Right ventricle myocardium superior (tissue), 1 donor: ENCODE measurements at places on chromosomes 6 and 20. TPM values are rescaled to one million over a fixed set of nuclear protein-coding genes. Genes with fewer than 3 reads are reported as not detected.

GRCh38 chr20:33789109-33789857, 21.9 kb upstream of the CHMP4B start:
- DNase-seq, result no peak

DNA sequence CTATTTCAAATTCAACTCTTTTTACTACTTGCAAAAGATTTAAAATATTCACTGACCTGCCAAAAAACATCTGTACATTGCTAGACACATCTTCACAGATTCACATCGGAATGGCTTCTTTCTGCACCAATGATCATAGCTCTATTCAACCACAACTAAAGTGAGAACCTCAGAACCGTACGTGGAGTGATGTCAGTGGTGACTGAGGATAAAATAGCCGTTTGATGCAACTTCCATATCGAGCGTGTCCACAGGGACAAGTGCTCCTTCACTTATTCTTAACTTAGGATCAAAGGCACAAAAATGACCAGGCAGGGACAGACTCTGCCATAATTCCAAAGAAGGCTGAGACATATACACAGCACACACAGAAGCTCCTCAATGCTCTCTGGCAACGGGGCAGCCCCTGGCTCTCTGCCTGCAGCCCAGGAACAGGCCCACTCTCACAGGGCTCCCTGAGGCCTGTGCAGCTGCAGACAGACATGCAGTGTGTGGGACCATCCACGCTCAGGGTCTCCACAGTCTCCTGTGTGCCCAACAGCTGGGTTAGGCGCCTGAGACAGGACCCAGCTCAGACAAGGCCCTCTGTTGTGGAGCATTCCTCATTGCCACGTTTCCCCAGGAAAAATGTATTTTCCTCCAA, 22.8 kb downstream of the FYN start:
- peak; percentile 70 for DNase-seq

GRCh38 chr6:129749749-129750120, 39.8 kb upstream of the ARHGAP18 start:
- no peak for DNase-seq

- DNase-seq, result no peak
Observed at GRCh38 chr6:113414511-113414910, 442.6 kb upstream of the MARCKS start.

GRCh38 chr20:9903048-9903655, 64.3 kb upstream of the PAK5 start:
- no peak for DNase-seq

DNA sequence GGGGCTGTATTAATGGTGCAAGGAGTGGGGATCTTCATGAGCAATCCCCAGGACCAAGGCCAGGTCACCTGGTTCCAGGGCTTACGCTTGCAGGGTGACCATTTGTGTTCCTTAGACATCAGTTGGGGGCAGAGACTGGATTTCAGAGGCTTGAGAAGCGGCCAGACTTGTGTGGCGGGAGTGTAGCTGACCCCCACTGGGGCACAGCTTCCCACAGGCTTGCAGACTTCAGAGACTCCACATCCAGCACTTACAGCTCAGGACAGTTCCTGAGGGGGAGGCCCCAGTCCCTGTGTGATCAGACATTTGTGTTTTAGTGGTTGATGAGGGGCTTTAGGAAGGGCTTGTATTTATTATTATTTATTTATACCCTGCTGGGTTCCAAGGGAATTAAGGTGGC, 15.3 kb downstream of the TJAP1 start:
- no peak for DNase-seq

GRCh38 chr20:40173872-40174271, 515.2 kb downstream of the MAFB start:
- no peak for DNase-seq

GRCh38 chr6:151054306-151054705, 185.5 kb upstream of the AKAP12 start:
- DNase-seq, result no peak

DNA sequence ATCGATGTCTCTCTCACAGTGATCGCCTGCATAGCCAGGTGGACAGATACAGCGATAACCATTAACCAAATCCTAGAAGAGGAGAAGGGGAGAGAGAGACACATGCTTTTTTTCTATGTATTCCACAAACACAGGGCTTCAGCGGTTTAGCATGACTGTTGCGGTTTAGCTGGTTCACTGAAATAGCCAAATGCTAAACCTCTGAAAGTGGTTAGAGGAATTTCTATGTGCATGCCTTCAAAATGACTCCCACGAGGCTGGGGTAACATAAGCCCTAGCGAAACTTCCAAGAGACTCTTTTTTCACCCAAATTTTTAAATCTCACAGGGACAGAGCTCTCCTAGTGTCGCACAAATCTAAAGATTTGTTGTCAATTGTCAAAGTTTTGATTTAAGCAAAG, 25.1 kb downstream of the JAG1 start:
- no peak for DNase-seq

DNA sequence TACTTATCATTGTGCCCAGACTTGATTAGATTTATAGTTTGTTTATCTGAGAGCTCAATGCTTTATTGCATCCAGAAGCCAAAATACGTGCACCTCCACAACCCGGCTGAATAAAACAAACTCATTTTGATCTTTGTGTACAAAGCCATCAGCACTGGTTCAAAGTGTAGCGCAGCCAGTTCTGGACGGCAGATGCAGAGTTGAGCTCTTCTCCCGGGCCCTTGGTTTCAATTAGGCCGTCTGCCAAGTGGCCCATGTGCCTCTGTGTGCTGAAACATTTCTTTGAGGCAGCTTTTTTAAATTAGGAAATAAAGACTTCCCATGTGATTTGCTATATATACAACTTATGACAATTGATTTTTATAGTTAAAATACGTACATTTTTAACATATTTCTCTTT, 96.2 kb upstream of the RSPO3 start:
- DNase-seq, result peak; percentile 38

GRCh38 chr20:23135449-23136420, 49.6 kb upstream of the CD93 start:
- DNase-seq, result peak; percentile 70

DNA sequence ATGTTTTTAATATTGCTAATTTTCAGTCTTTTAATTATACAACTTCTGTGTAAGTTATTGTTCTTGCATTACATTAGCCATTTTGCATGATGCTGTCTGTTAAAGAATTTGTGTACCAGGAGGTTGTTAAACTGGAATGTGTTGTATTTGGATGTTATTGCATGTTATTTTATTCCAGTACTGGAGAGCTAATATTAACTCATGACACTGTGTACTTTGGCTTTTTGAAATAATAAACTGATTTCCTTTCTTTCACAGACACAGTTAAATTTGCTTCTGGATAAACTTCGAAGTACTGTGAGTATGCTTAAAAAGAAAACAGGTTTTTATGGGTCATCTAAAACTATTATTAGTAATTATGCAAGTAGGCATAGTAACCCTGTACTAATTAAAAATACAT, 121.3 kb downstream of the MYO6 start:
- DNase-seq, result no peak

- DNase-seq, result no peak
Observed at GRCh38 chr6:145648149-145648548, 87.2 kb downstream of the EPM2A start.

TTK gene
- 0.32 TPM for total RNA-seq

ENPP1 gene
- 2.2 TPM for total RNA-seq

PRR18 gene
- not detected for total RNA-seq

SASH1 gene
- total RNA-seq, result 35.8 TPM

MOXD1 gene
- total RNA-seq, result 2.2 TPM

KIF25 gene
- total RNA-seq, result 0.35 TPM
